HFFc6 (cell line): ENCODE measurements at places on chromosomes 13 and 19.
A peak's percentile ranks its signal among the peaks of the same experiment; 100 is the strongest.

- peak; percentile 27 for DNase-seq
- peaks cover 4% of the 10 kb centered on the region; the same call in 1 of the 2 replicates for H3K36me3 ChIP-seq
- peaks cover 2% of the 10 kb centered on the region for H3K27me3 ChIP-seq
- no peak overlapping the region for H3K27ac ChIP-seq
Measured at GRCh38 chr13:48896312-48896711, 79.4 kb upstream of the FNDC3A start.

GRCh38 chr13:60755380-60756163 lies 358.6 kb downstream of the TDRD3 start:
- no peaks in the 10 kb centered on the region for H3K27me3 ChIP-seq
- H3K4me1 ChIP-seq, result no peaks in the 10 kb centered on the region
- H3K4me3 ChIP-seq, result no peak overlapping the region
- DNase-seq, result no peak

DNA sequence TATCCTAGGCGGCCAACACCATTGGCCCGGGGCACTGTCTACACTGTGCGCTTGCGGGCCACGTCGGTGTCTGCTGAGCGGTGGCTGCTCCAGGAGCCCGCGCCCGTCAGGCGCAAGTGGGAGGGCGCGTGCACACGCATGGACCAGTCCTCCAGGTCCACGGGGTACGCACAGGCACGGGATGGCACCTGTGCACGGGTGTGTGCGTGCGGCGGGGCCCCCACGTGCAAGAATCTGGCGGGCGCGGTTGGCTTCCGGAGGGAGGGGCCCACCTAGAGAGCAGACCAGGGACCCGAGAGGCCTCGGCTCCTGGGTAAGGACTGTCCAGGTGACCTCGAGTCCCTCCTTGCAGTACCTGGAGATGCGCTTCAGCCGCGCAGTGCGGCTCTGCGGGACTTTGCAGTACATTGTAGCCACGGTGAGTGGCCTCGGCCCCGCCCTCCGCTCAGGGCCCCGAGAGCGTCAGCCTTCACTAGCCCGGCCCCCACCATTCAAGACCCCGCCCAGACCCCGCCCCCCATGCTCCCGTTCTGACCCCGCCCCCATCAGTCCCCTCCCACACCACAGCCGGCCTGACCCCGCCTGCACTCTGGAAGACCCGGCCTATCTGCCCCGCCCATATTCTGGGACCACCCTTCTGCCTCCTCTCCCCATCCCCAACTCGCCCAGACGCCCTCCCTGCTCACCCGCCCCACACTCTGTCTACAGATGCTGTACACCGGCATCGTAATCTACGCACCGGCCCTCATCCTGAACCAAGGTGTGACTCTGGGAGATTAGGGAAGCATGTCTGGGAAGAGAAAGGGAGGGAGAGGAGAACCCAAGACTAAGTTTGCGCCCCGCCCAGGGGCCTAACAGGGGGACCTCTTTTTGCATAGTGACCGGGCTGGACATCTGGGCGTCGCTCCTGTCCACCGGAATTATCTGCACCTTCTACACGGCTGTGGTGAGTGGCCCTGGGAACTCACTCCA lies 2.3 kb downstream of the SLC5A5 start:
- peaks cover 35% of the 10 kb centered on the region for H3K27me3 ChIP-seq
- no peaks in the 10 kb centered on the region for H3K4me1 ChIP-seq
- no peak overlapping the region for H3K27ac ChIP-seq
- H3K36me3 ChIP-seq, result no peaks in the 10 kb centered on the region

DNA sequence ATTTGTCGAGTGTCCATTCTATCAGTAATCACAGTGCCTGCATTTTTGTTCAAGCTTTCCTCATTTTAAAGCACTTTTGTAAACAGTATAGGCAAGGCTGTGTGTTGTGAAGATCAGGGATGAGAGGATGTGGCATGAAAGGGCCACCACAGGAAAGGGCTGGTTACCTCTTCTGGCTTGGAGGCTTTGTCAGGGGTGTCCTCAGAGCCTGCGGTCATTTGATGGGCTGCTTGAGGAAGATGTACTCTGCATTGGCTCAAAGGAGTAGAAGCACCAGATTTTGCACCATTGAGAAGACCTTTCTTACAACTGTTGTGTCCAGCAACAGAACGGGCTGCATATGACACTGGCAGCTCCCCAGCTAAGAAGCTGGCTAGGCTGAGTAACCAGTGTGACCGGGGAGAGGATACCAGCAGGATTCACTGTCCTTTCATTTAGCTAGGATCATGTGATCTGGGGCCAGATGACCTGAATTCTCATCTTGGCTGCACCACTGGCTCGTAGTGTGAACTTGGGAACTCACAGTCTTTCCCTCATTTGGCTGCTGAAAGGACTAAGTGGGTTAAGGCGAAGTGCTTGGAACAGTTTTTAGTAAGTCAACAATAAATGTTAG lies 380.2 kb downstream of the FGF9 start:
- H3K27me3 ChIP-seq, result no peaks in the 10 kb centered on the region; the same call in 1 of the 2 replicates
- no peak for DNase-seq
- no peak overlapping the region for H3K27ac ChIP-seq
- 0 out of 2 replicates have a peak, but pooled peaks cover 5% of the 10 kb centered on the region for H3K36me3 ChIP-seq

DNA sequence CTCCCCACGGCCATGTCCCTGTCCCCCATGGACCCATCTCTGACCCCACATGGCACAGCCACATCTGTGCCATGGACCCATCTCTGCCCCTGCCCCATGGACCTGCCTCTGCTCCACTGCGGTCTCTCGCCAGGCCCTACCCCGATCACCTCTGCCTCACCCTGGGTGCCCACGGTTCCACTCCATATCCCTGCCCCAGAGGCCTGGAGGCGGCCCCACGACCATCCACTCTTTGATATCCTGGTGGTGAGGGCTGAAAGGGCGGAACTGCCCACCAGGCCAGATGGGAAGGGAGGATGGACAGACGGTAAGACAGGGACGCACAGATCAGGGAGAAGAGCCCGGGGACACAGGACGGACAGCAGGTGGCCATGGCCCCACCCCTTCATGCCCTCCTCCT lies 327 bp downstream of the PTGER1 start:
- H3K27ac ChIP-seq, result peak overlapping the region; percentile 36
- no peaks in the 10 kb centered on the region; the same call in 1 of the 2 replicates for H3K36me3 ChIP-seq
- peaks cover 22% of the 10 kb centered on the region for H3K27me3 ChIP-seq
- H3K4me1 ChIP-seq, result peaks cover 24% of the 10 kb centered on the region

GRCh38 chr19:16614941-16615340 lies 13.1 kb downstream of the MED26 start:
- H3K27me3 ChIP-seq, result no peaks in the 10 kb centered on the region; the same call in 1 of the 2 replicates
- H3K27ac ChIP-seq, result no peak overlapping the region
- no peak overlapping the region for H3K4me3 ChIP-seq
- DNase-seq, result no peak
- H3K4me1 ChIP-seq, result peaks cover 62% of the 10 kb centered on the region
- H3K36me3 ChIP-seq, result no peaks in the 10 kb centered on the region

- DNase-seq, result no peak
- no peak overlapping the region for H3K27ac ChIP-seq
- H3K27me3 ChIP-seq, result no peaks in the 10 kb centered on the region
- peaks cover 4% of the 10 kb centered on the region; the same call in 1 of the 2 replicates for H3K36me3 ChIP-seq
- no peaks in the 10 kb centered on the region for H3K4me1 ChIP-seq
Measured at GRCh38 chr13:19067767-19068166, 113.9 kb downstream of the TUBA3C start.

DNA sequence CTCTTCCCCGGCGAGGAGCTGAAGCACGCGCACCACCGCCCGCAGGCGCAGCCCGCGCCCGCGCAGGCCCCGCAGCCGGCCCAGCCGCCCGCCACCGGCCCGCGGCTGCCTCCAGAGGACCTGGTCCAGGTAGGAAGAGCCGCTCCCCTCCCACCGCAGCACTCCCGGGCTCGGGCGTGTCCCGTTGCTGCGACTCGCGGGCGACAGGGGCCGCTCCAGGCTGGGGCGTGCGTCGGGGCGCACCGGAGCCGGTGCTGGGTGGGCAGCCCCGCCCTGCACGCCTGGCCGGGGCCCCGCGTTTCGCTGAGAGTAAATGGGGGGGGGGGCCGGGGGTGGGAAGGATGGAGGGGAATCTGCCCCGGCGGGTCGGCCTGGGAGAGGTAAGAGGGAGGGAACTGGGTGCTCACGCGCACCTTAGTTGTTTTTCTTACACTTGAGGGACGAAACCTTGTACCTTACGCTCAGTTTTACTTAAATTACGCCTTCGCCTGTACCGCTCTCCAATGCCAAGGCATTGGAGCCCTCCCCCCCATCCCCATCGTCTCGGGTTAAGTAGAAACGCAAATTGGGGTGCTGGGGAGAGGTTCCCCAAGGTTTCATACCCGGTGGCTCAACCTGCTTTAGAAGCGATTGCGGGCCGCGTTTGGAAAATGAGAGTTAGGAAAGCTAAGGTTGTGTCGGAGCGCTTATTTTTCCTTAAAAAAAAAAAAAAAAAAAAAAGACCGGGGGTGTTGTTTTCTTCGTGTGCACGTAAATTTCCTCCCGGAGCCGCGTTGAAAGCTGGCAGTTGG lies 850 bp downstream of the KLF5 start:
- H3K27ac ChIP-seq, result peak overlapping the region; percentile 95
- peak; percentile 5 for DNase-seq
- peaks cover 67% of the 10 kb centered on the region for H3K4me1 ChIP-seq
- H3K4me3 ChIP-seq, result peak overlapping the region; percentile 100
- peaks cover 35% of the 10 kb centered on the region for H3K36me3 ChIP-seq
- H3K27me3 ChIP-seq, result no peaks in the 10 kb centered on the region; the same call in 1 of the 2 replicates

DNA sequence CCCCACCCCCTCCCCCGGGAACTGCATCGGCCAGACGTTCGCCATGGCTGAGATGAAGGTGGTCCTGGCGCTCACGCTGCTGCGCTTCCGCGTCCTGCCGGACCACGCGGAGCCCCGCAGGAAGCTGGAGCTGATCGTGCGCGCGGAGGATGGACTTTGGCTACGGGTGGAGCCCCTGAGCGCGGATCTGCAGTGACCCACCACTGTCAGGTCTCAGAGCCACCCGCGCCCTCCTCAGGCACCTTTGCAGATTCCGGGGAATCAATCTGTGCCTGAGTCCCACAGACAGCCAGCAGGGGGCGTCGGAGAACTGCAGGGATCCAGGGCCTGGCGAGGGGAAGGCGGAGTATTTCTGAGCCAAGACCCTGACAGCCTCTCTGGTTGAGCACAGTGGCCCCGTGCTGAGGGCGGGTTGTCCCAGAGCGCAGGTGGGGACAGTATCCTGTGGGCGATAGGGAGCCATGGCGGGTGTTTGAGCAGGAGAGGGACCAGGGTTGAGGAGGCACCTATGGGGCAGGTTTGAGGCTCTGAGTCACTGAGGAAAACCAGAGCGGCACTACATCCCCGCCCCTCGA lies 30.4 kb upstream of the CYP4F8 start:
- H3K36me3 ChIP-seq, result no peaks in the 10 kb centered on the region
- DNase-seq, result peak; percentile 34
- no peak overlapping the region for H3K27ac ChIP-seq
- H3K4me3 ChIP-seq, result no peak overlapping the region
- no peaks in the 10 kb centered on the region for H3K4me1 ChIP-seq

DNA sequence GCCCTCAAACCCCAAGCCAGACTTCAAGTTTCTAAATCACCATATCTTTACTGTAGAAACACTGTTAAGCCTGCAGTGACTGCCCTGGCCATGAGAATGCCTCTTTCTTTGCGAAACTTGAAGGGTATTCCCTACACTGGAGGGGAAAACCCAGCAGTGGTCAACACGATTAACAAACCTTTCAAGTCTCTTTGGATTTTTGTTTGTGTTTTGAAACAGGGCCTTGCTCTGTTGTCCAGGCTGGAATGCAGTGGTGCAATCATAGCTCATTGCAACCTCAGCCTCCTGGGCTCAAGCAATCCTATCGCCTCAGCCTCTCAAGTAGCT lies 17.4 kb upstream of the POMP start:
- peaks cover 12% of the 10 kb centered on the region for H3K36me3 ChIP-seq
- DNase-seq, result no peak
- peaks cover 35% of the 10 kb centered on the region for H3K4me1 ChIP-seq
- no peak overlapping the region for H3K27ac ChIP-seq
- H3K27me3 ChIP-seq, result no peaks in the 10 kb centered on the region; the same call in 1 of the 2 replicates

DNA sequence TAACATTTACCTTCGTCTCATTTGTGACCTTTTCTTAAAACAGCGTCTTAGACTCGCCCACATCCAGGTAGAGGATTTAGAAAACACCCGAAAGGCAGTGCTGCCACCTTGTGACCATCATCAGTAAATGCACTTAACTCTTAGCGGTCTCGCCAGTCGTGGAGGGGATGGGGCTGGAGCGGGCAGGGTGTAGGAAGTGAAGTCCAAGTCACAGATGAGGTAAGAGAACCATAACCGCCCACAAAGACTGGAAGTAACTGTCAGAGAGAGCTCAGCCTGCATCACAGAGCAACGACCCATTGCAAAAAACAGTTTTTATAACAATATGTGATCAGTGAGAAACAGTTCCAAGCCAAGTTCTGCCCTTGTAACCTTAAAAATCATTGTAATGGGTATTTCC lies 10.7 kb upstream of the CEACAM3 start:
- H3K4me3 ChIP-seq, result no peak overlapping the region
- DNase-seq, result peak; percentile 39
- H3K27me3 ChIP-seq, result peaks cover 42% of the 10 kb centered on the region
- H3K27ac ChIP-seq, result no peak overlapping the region
- H3K36me3 ChIP-seq, result no peaks in the 10 kb centered on the region
- no peaks in the 10 kb centered on the region for H3K4me1 ChIP-seq

GRCh38 chr13:105990256-105990958 lies 545.1 kb downstream of the EFNB2 start:
- no peak for DNase-seq
- peak overlapping the region; percentile 57; the same call in 1 of the 2 replicates for H3K27ac ChIP-seq
- no peaks in the 10 kb centered on the region; the same call in none of the 2 replicates for H3K27me3 ChIP-seq
- H3K36me3 ChIP-seq, result no peaks in the 10 kb centered on the region
- H3K4me1 ChIP-seq, result peaks cover 35% of the 10 kb centered on the region

- H3K4me3 ChIP-seq, result no peak overlapping the region
- no peak for DNase-seq
- peaks cover 29% of the 10 kb centered on the region for H3K27me3 ChIP-seq
- H3K36me3 ChIP-seq, result no peaks in the 10 kb centered on the region
- H3K27ac ChIP-seq, result no peak overlapping the region
Measured at GRCh38 chr13:51146667-51147066, 35.6 kb upstream of the C13orf42 start.

DNA sequence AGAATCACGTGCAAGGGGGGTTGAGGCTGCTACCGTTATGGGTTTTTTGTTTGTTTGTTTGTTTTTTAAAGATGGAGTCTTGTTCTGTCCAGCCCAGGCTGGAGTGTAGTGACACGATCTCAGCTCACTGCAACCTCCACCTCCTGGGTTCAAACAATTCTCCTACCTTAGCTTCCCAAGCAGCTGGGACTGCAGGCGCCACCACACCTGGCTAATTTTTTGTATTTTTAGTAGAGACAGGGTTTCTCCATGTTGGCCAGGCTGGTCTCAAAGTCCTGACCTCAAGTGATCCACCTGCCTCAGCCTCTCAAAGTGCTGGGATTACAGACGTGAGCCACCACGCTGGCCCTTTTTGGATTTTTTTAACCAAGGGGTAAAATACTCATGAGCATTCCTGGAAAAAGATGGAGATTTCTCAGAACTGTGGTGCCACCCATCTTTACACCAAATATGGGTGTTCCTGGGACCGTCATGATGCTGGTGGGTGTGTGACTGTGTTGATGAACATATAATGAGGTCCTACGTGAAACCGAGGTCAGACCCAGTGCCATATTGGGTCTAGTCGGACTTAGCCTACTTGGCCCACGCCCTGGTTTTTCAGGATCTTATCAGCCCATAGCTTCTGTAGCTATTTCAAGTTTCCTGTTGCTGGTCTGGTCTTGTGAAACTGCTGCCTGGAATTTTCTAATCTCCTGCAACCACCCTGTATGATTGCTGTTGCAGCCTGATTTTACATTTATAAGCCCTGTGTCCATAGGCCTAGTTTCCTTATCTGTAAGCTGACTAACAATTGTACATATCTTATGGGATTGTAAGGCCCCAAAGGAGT lies 6.2 kb downstream of the PPP1R15A start:
- H3K36me3 ChIP-seq, result peaks cover 63% of the 10 kb centered on the region
- H3K4me1 ChIP-seq, result peaks cover 30% of the 10 kb centered on the region
- H3K27me3 ChIP-seq, result peaks cover 76% of the 10 kb centered on the region
- DNase-seq, result no peak

GRCh38 chr19:32017176-32017953 lies 328.0 kb upstream of the ZNF507 start:
- no peak overlapping the region for H3K4me3 ChIP-seq
- no peaks in the 10 kb centered on the region for H3K36me3 ChIP-seq
- no peak overlapping the region for H3K27ac ChIP-seq
- H3K4me1 ChIP-seq, result no peaks in the 10 kb centered on the region
